Stimulated activated CD4-positive, alpha-beta T cell treated with anti-CD3 and anti-CD28 coated beads, Interleukin-1b, Interleukin-23, amount 100 ng/mL, for 1 hour (primary cell): ENCODE measurements at places on chromosomes 5 and 9.

DNA sequence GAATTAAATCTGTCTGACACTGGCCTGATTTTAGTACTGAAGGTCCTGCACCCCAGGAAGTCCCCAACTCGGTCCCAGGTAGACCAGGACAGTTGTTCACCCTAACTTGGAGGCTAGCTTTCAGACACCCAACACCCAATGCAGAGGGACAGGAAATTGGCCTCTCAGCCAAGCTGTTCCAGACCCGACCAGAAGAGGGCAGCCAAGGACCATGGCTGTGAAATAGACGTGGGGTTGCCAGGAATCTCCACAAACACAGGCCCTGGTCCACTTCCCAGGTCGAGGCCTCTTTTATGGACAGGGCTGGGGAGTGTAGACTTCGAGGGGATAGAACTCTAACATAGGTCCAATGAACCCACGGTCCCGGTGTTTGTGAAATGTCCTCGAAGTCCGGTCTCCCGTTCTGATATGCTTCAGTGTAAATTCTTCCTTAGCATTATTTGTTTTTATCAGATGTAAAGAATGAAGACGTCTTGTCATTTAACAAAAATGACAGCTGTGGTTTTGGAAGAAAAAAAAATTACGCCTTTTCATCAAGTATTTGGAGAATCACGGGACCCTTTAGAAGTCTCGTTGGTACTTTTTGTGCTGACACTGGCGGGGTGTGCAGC is 260.3 kb upstream of the ADAMTS16 start:
- no peak for DNase-seq

- DNase-seq, result no peak
These were observed 247.5 kb upstream of the RPS23 start for GRCh38 chr5:82525626-82526025.

- no peak for DNase-seq
These were observed 129.6 kb downstream of the IZUMO3 start for GRCh38 chr9:24416136-24416535.

GRCh38 chr5:139246394-139246793 is 47.1 kb upstream of the MATR3 start:
- no peak for DNase-seq
